Cortex of kidney (tissue), 1 donor: ENCODE measurements at places on chromosomes 3 and 15.

GRCh38 chr3:40143283-40144090 lies 166.0 kb upstream of the EIF1B start:
- no peak for DNase-seq

- DNase-seq, result no peak
These were observed 4.8 kb downstream of the SHF start for GRCh38 chr15:45182996-45183395.

DNA sequence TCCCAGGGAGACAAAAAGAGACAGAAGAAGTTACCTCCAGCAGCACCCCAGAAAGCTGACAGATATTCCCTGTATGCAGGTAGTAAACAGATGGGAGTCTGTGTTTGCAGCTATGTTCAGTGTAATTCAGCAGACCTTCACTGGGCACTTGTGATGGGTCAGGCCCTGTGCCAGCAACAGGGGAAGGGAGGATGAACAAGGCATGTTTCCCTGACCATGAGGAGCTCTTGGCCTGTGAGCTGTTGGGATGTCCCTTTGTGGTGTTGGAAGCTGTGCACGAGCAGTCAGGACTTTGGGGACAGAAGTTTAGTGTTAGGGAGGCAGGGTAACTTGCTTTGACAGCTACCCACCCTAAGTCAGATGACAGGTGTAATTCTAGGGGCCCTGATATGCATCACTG lies 106.0 kb upstream of the TRIM42 start:
- no peak for DNase-seq

- DNase-seq, result no peak
These were observed 215.0 kb downstream of the WNT5A start for GRCh38 chr3:55272031-55272645.

- no peak for DNase-seq
These were observed 47.0 kb upstream of the SELENOK start for GRCh38 chr3:53938645-53939044.

DNA sequence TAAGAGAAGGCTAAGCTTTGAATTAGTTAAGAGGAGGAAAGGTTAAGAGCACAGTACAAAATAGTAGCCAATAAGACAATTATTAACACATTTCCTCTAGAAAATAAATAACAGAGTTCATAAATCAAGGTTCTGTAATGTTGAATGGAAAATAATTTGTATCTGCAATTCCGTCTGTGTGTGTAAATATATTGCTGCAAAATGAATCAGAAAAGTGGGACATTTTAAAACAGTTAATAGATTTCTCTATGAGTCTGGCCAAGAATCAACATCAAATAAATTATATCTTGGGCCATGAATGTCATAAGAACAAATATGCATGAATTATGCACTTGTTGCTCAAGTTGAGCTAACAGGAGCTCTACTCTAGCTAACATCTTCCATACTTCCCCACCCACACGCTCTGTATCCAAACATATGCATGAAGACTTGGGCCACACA lies 14.2 kb upstream of the SUCNR1 start:
- no peak for DNase-seq

GRCh38 chr15:70512772-70513362 lies 250.5 kb downstream of the UACA start:
- no peak for DNase-seq
